ENCODE measurements at places on chromosomes 12 and 14.

DNA sequence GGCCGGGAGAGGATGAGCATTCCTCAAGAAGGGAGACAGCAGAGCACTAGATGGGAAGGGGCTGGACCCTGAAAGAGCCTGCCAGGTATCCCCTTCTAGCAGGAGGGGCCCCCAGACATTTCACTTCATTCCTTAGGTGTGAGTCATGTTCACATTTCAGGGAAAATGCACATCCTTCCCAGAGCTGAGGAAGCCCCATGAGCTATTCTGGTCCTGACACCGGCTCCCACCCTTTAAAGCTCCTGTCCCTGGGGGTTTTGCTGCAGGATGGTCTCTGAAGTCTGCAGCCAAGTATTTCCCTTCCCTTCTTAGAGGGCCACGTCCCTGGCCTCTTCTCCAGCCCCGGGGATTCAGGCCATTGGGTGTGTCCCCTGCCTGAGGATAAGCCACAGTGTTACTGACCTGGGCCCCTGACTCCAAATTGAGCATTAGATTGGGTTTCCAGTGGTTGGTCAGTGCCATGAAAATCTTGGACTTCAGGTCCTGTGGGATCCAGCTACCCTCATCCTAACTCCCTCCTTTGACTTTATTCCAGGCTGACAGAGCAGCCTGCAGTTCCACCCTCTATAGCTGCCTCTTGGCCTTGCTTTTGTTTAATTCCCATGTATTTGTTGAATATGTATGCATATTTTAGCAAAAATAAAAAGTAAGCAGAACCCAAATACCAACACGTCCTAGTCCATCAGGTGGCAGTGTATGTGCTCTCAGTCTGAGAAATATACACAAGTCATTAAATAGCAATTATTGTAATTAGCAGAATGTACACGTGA, 267.1 kb downstream of the CACNA1C start:
- peaks cover 18% of the 10 kb centered on the region for H3K27me3 ChIP-seq
- H3K4me1 ChIP-seq: no peaks in the 10 kb centered on the region
- no peak overlapping the region for H3K4me3 ChIP-seq
- no peak overlapping the region for H3K27ac ChIP-seq
- no peaks in the 10 kb centered on the region for H3K36me3 ChIP-seq

DNA sequence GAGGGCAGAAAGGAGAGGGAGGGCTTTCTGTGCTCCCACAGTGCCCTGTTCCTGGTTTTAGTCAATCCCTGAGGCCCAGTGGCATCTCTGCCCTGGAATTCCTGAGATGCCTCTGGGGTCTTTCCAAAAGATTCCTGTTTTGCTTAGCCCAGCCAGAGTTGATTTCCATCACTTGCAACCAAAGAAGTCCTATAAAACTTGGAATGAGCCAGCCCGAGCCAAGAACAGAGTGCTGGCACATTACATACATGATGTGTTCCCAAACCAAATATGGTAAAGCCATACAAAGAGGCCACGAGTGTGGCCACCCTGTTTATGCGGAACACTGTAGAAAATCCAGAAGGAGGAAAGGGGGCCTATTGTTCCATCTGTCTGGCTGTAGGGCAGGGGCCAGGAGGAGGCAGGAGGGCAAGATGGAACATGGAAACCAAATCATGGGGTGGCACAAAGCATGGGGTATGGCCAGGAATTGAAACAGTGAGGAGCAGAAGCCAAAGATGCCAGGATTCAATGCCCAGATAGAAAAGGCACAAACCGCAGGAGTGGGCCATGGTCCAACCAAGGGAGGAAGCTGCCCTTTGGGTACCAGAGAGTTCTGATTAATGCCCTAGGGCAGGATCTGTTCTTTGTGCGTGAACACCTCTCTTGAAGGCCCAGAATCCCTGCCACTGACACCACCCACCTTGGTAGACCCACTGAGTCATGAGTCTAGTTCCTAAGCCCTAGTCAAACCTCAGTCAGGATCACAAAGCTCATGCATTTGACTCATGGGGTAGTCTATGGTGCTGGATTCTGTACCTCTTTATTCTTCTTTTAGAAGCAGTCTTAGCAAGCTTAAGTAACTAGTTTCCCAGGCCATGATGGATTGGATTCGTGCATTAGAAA, 75.2 kb downstream of the LRRC74A start:
- DNase-seq: no peak
- peaks cover 19% of the 10 kb centered on the region for H3K4me1 ChIP-seq
- no peaks in the 10 kb centered on the region for H3K27me3 ChIP-seq
- H3K4me3 ChIP-seq: no peak overlapping the region
- H3K27ac ChIP-seq: no peak overlapping the region
- no peaks in the 10 kb centered on the region for H3K36me3 ChIP-seq

DNA sequence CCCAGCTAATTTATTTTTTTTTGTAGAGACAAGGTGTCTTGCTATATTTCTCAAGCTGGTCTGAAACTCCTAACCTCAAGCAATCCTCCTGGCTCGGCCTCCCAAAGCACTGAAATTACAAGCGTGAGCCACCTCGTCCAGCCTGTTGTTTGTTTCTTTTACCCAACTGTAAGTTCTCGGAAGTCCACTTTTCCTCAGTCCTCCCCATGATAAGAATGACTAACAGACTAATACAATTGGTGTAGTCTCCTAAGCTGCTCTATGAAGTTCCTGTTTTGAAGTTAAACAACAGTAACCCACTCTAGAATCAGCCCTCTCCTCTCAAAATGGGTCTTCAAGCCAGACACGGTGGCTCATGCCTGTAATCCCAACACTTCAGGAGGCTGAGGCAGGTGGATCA, 36.5 kb downstream of the HIGD1C start:
- H3K27me3 ChIP-seq: no peaks in the 10 kb centered on the region
- H3K4me1 ChIP-seq: peaks cover 57% of the 10 kb centered on the region
- H3K4me3 ChIP-seq: no peak overlapping the region
- DNase-seq: no peak
- peaks cover 42% of the 10 kb centered on the region for H3K36me3 ChIP-seq

DNA sequence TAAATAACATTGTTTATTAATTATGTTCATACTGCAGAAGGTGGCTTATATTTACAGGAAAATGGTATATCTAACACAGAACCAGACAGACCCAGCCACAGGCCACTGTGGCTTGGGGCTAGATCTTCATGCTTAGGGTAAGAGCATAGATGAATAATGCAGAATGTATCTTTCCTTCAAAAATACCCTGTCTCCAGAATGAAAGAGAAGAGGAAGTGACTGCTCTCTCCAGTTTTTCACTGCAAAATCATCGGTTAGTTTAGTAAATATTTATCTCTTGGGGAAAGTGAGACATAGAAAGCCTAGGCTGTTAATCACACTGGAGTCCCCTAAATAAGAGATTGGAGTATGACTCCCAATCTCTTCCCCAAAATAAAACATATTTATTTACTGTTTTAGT, 453.7 kb downstream of the NAV3 start:
- DNase-seq: no peak
- no peaks in the 10 kb centered on the region for H3K27me3 ChIP-seq
- H3K36me3 ChIP-seq: no peaks in the 10 kb centered on the region
- no peak overlapping the region for H3K4me3 ChIP-seq
- H3K4me1 ChIP-seq: no peaks in the 10 kb centered on the region

- no peaks in the 10 kb centered on the region for H3K27me3 ChIP-seq
- DNase-seq: no peak
- no peaks in the 10 kb centered on the region for H3K4me1 ChIP-seq
- H3K4me3 ChIP-seq: no peak overlapping the region
- H3K27ac ChIP-seq: no peak overlapping the region
- no peaks in the 10 kb centered on the region for H3K36me3 ChIP-seq
These were observed 67.0 kb upstream of the CCDC198 start for GRCh38 chr14:57560681-57561080.

DNA sequence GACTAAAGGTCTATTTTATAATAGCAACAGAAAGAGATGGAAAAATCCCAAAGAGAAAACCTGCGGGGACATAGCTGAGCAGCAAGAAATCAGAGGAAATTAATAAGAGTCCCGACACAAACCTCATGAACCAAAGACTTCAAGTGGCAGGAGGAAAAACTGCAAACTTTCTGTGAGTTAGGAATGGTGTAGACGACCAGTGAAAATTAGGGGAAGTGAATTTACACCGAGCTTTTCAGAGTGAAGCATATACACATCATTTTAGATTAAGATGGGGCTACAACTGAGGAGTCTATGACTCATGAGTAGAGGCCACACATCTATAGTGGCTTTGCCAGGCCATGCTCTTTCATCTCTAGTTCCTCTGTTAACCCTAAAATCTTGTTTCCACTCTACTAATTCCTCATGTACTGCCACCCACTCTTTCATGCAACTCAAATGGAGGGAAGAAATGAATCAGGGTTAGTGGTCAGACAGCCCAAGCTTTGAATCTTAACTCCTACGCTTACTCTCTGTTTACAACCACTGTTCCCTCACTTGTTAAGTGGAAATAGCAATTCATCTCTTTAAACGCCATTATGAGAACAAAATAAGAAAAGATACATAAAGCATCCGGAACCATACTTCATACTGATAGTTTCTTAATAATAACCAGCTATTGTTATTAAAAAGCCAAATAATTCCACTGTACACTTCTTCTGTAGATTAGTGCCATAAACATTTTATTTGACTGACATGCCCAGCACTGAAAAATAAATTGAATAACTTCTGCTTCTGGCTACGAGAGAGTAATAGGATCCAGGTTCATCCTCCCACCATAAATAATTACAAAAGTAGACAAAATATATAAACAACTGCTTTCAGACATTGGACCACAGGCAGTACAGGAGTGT, 219.3 kb downstream of the RMST start:
- H3K4me1 ChIP-seq: no peaks in the 10 kb centered on the region
- H3K4me3 ChIP-seq: no peak overlapping the region
- H3K36me3 ChIP-seq: no peaks in the 10 kb centered on the region
- no peak overlapping the region for H3K27ac ChIP-seq
- DNase-seq: no peak
- no peaks in the 10 kb centered on the region for H3K27me3 ChIP-seq

GRCh38 chr14:24365600-24366412, 2.2 kb upstream of the NFATC4 start:
- peaks cover 28% of the 10 kb centered on the region for H3K4me1 ChIP-seq
- H3K27me3 ChIP-seq: peaks cover 39% of the 10 kb centered on the region
- H3K27ac ChIP-seq: no peak overlapping the region
- H3K4me3 ChIP-seq: peak overlapping the region; percentile 65
- no peaks in the 10 kb centered on the region for H3K36me3 ChIP-seq

GRCh38 chr14:38122241-38122640, 85.5 kb upstream of the SSTR1 start:
- no peaks in the 10 kb centered on the region for H3K27me3 ChIP-seq
- H3K4me1 ChIP-seq: peaks cover 24% of the 10 kb centered on the region
- no peak overlapping the region for H3K4me3 ChIP-seq
- DNase-seq: no peak
- H3K36me3 ChIP-seq: no peaks in the 10 kb centered on the region
- H3K27ac ChIP-seq: no peak overlapping the region

DNA sequence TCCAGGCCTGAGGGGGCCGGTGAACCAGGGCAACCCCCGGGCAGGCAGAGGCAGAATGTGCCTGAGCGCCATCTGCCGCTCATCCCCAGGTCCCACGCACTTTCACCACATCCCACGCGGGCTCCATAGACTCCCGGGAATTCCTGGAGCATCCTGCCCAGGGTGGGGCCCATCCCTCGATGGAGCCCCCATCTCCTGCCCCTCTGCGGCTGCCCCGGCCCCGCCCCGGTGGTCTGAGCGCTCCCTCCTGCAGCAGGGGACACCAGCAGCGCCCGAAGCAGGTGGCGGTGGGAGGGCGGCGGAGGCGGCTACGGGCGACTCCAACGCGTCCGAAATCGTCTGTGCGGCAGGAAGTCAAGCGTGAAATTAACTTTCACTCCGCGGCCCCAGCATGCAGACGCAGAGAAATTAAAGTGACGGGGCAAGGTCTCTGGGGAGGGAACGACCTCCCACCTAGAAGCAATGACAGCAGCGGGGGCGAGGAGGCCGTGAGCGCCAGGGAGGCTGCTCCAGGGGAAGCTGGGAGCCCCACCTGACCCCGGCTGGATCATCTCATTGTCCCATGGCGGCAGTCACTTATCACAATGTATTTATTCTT, 122.2 kb downstream of the NCOR2 start:
- H3K36me3 ChIP-seq: peaks cover 27% of the 10 kb centered on the region
- H3K4me1 ChIP-seq: peaks cover 8% of the 10 kb centered on the region
- no peak for DNase-seq
- H3K4me3 ChIP-seq: no peak overlapping the region
- H3K27ac ChIP-seq: no peak overlapping the region

DNA sequence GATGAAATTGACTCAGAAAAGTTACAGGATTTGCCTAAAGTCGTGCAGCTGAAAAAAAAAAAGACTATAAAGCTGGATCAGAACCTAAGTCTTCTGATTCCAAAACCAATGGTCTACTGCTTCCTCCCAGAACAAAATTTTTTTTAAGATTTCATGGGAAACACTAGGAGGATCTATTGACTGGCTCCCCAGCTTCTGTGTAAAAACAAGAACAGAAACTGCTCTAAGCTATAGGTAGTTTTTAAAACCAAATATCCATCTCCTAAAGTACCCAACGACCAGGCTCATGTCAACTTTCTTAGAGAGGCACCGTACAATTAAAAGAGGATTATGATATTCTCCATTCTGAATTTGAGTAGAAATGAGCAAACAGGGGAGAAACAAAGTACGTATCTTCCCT, 9.4 kb downstream of the FMNL3 start:
- peaks cover 36% of the 10 kb centered on the region for H3K4me1 ChIP-seq
- H3K36me3 ChIP-seq: peaks cover 1% of the 10 kb centered on the region
- H3K27me3 ChIP-seq: no peaks in the 10 kb centered on the region
- no peak overlapping the region for H3K27ac ChIP-seq
- no peak overlapping the region for H3K4me3 ChIP-seq

GRCh38 chr14:92409043-92409442, 86.1 kb downstream of the SLC24A4 start:
- no peaks in the 10 kb centered on the region for H3K4me1 ChIP-seq
- no peak for DNase-seq
- H3K4me3 ChIP-seq: no peak overlapping the region
- peaks cover 2% of the 10 kb centered on the region for H3K27me3 ChIP-seq

- peaks cover 1% of the 10 kb centered on the region for H3K27me3 ChIP-seq
- DNase-seq: no peak
- no peak overlapping the region for H3K27ac ChIP-seq
- H3K4me3 ChIP-seq: no peak overlapping the region
- no peaks in the 10 kb centered on the region for H3K4me1 ChIP-seq
These were observed 159.9 kb upstream of the TMTC1 start for GRCh38 chr12:29943683-29944082.

DNA sequence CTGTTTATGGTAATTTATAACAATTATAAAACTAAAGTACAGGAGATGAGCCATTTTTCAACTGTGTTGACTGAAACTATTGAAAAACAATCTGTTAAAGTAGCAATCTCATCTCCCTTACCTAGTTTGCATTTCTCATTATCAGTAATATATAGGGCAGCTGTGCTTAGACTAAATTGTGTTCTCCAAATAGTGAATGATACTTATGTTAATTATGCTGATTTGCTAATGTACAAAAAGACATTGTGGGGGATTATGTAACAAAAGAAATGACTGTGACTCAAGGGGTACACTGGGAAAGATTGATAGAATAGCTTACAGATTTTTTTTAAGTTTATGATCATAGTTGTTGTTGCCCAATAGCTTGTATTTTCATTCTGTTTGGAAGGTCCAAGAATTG, 207.7 kb downstream of the FUT8 start:
- peaks cover 3% of the 10 kb centered on the region for H3K4me1 ChIP-seq
- H3K36me3 ChIP-seq: peaks cover 23% of the 10 kb centered on the region
- H3K27me3 ChIP-seq: no peaks in the 10 kb centered on the region
- no peak overlapping the region for H3K27ac ChIP-seq

GRCh38 chr14:65224799-65225198, 122.5 kb upstream of the MAX start:
- H3K4me3 ChIP-seq: no peak overlapping the region
- H3K27ac ChIP-seq: no peak overlapping the region
- peaks cover 48% of the 10 kb centered on the region for H3K4me1 ChIP-seq
